ENCODE measurements at places on chromosomes 2 and 18.
A peak's percentile ranks its signal among the peaks of the same experiment; 100 is the strongest.

- peak; percentile 32 for DNase-seq
Measured at GRCh38 chr2:74584088-74584645, 29.6 kb downstream of the DOK1 start.

- DNase-seq = no peak
Measured at GRCh38 chr2:175937216-175937615, 64.9 kb downstream of the LNPK start.

DNA sequence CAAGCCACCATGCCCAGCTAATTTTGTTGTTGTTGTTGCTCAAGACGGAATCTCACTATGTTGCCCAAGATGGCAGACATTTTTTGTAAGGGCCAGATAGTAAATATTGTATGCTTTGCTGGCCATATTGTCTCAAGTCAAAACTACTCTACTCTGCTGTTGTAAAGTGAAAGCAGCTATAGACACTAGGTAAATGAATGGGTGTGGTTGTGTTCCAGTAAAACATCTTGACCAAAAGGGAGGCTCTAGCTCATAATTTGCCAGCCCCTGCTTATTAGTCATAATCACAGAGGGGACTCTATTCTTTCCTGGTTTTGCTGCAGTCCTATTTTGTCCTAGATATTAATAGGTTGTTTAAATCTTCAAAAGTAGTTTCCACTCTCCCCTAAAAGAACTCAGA, 24.5 kb downstream of the MAPRE3 start:
- no peak for DNase-seq

- no peak for DNase-seq
Measured at GRCh38 chr2:140734992-140735391, 1395.8 kb downstream of the LRP1B start.

DNA sequence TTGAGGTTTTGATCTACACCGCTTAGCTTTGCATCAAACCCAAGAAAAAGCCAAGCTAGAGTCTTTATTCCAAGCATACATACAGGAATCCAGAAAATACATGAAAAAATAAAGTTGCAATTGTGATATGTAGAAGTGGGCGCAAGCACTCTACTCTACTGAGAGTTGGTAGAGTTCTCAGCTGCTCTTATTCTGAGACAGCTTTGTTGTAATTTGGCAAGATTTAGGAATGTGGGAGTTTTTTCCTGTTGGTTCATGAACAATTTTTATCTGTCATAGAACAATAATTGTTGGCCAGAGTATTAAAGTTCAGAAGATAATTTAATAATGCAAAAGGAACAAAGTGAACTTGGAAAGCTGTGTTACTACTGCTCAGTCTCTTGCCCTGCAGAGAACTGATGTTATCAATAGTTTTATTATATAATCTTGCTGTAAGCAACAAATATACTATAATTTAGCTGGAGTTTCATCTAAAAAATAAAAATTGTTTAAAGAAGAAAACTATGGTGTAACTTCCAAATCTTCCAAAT, 302.0 kb upstream of the RND3 start:
- no peak for DNase-seq

- peak; percentile 84 for DNase-seq
Measured at GRCh38 chr18:5463390-5463789, 80.4 kb downstream of the EPB41L3 start.

- DNase-seq = peak; percentile 72
Measured at GRCh38 chr18:21004726-21005125, 106.9 kb downstream of the ROCK1 start.

All from AG20443 (cell line).